ENCODE measurements at places on chromosomes 12 and 14.

GRCh38 chr14:105329411-105330150, 15.0 kb downstream of the PACS2 start:
- no peak for DNase-seq

- DNase-seq = no peak
Observed at GRCh38 chr12:112140728-112141127, 15.4 kb downstream of the TRAFD1 start.

GRCh38 chr12:128581321-128581761, 242.4 kb downstream of the SLC15A4 start:
- DNase-seq = no peak

- DNase-seq = peak; percentile 30
Observed at GRCh38 chr14:41607966-41608663, 1.4 kb downstream of the LRFN5 start.

GRCh38 chr14:95870772-95871171, 5.9 kb upstream of the TUNAR start:
- no peak for DNase-seq

GRCh38 chr12:101746196-101746595, 6.9 kb upstream of the SYCP3 start:
- no peak for DNase-seq

DNA sequence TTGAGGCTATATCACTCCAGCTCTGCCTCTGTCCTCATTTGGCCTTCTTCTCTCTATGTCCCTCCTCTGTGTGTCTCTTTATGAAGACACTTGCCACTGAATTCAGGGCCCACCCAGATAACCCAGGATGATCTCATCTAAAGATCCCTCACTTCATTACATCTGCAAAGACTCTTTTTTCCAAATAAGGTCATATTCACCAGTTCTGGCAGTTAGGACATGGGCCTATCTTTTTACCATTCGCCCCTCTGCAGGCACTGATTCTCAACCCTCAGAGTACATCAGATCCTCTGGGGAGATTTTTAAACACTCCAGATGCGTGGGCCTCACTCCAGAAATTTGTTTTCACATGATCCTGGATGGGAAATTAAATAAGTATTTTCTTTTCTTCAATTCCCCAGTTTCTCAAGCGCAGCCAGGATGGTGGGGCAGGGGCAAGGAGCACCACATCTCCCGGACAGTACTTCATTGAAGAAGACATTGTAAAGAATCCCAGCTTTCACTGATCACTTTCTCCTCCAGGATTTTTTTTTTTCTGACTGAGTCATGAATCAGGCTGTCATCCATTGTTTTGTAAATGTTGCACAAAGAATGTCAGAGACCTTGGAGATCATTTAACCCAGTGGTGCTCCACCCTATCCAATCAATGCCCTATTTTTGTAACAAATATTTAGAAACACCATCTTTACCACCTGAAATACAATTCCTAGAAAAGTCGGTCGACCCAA, 27.4 kb downstream of the CRACR2A start:
- no peak for DNase-seq

DNA sequence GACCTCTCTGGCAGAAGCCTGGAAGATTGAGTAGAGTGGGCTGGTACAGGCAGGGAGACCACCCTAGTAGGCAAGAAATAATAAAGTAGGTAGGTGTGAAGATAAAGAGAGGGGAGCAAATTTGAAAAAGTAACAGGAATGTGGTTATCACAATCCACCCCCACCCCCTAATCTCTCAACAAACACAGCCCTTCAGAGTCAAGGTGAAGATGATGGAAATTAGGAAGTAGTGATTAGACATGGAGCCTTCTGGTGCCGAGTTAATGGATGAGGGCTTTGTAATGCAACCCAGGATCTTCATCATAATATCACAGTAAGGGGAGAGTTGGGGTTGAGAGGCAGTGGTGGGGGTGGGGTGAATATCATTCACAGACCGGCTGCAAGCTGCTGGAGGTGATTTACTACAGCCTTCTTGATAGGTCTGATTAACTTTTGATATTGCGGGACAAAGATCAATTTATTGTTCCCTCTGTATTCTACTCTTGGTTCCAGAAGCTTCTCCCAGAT, 29.2 kb upstream of the CRY1 start:
- DNase-seq = no peak

DNA sequence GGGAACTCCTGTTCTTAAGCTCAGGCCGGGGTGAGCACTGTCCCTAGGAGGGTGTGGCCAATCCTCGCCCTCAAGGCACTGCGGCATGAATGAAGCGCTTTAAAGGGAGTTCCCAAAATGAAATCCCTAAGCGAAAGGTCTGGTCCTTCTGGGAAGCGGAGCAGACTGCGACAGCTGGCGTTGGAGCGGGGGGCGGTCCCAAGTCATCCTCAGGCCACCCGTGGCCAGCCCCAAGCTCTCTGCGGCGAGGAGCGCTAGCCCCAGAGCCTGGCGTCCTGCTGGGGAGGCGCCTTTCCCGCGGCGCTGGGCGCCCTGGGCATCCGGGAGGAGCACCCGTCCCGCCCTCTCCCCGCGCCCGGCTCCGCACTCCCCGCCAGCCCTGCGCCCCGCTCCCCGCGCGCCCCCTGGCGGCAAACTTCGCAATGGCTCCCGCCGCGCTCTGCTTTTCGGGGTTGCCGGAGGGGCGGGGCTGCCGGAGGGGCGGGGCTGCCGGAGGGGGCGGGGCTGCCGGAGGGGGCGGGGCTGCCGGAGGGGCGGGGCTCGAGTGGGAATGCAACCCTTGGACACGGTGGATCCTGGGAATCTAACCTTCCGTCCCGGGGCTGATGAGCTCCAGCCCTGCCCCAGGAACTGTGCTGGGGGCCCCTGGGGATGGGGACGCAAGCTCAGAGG, 25.4 kb downstream of the ZBTB42 start:
- peak; percentile 94 for DNase-seq

DNA sequence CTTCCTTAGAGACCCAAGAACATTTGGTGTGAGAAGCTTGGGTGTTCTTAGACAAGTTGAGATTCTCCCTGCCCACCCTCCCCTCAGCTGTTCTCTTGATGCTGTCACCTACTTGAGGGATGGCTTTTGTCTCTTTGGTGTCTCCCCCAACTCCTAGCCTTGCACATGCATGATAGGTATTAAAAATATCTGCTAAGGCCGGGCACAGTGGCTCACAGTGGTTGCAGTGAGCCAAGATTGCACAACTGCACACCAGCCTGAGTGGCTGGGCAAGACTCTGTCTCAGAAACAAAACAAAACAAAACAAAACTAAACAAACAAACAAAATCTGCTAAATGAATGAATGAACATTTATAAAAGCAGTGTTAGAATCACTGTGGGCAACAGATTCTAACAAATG, 261.1 kb downstream of the AKAP6 start:
- DNase-seq = no peak

DNA sequence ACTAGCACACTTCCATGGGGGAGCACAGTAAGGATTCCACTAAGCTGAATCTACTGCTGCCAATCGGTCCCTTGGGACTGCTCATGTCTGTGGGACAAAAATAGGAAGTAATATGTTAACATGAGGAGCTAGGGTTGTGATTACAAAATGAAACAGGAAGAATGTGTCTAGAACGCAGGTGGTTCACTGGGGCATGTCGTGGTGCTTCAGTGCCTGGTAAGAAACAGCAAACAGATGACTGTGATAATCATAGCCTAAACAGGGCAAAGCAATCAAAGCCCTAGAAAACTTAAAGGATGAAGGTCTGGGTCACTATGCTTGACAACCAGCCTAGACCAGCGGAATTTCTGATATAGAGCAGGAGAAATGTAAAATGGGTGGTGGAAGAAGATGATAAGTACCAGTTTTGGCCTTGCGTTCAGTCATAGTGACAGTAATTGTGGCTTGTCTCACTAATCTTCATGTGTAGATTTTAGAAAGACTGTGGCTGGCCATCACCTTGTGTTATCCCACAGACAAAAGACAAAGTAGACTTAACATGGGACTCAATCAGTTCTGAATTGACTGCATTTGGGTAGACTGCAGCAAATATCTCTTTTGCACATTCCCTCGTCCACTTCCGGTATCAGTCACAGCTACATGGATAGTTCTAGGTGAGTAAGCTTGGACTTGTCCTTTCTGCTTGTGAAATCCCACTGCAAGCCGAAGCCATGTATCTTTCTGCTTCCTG, 51.4 kb downstream of the WASHC3 start:
- no peak for DNase-seq

- no peak for DNase-seq
Observed at GRCh38 chr12:68631227-68631626, 20.5 kb downstream of the RAP1B start.

All from hepatocyte (in vitro differentiated cells).